ENCODE measurements at places on chromosomes 3 and 15.

GRCh38 chr3:32113981-32114545 lies 7.6 kb downstream of the GPD1L start:
- DNase-seq = no peak

DNA sequence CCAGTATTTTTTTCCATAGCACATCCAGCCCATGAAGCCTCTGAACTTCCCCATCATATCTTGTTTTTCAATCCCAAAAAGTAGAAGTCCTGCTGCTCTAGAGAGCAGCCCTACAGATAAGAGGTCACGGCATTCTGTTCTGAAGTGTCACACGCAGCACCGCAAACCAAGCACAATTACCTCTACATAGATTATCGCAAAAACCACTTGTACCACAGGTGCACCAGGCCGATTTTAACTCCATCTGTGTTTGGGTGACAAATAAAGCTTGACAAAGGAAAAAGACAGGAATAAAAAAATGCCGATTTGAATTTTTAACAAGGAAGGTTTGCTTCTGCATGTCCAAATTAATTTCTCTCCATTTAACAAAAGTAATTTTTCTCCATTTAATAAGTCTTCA lies 113.7 kb downstream of the MYO5A start:
- no peak for DNase-seq

- DNase-seq = no peak
Observed at GRCh38 chr15:64045101-64045435, 1.2 kb downstream of the DAPK2 start.

GRCh38 chr3:46252980-46253379 lies 10.7 kb downstream of the CCR3 start:
- DNase-seq = no peak

DNA sequence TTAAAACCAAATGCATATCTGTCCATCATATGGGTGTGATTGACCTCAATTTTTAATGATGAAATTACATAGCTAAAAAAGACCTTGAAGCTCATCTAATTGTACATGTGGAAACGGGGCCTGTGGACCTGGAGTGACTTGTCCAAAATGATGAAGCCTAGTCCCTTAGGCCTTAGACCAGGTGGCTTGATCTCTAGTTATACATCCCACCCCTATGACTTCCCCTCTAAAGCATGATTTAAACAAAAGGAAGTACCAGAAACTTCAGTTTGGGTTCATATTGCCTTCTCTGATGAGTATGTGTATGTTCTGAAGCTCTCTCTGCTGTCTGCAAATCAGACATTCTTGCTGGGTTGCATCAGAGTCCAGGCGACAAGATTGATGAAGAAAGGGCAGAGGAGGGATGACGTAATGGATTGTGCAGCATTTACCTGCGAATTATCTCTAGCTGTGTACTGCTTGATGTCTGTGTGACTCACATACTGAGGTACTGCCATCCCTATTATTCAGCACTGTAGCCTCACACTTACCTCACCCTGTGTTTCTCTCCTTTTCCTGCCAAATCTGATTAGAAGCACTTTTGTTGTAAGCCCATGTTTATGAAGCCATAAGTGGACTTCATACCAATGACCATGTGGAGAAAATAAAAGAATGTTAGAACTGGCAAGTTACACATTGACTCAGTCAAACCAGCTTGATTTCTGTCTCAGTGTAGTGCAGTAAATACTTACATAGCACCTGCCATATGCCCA lies 111.5 kb downstream of the FILIP1L start:
- DNase-seq = no peak

DNA sequence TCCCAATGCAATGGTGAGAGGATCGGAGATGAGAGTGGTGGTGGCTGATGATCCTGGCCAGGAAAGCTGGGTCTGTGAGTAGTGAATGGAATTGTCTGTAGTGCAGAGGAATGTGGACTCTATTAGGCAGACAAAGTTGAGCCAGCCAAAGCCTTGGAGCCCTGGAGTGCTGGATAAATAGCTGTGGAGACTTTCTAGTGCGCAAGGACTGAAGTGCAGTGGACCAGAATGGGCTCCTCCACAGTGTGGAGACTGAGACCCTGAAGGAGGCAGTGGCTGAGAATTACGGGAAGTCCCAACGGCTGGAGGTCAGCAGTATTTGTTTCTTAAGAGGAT lies 874 bp downstream of the ZNF662 start:
- no peak for DNase-seq

DNA sequence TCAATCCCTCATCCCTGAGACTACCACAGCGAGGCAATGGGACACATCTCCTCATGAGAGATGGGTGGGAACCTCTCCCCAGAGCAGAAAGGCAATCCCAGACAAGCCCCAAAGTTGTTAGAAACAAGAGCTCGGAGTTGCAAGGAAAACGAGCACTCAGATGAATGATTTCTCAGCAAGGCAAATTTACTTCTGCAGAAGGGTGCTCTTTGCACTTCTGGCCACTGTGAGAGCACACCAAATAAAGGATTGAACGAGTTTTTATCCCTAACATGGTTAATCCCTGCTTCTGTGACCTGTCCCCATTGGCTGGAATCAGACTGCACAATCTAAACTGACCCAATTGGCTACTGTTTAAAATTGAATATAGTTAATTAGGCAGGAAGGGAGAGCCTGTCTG lies 339.1 kb upstream of the POU1F1 start:
- no peak for DNase-seq

- DNase-seq = no peak
Observed at GRCh38 chr3:172159962-172160538, 120.7 kb downstream of the FNDC3B start.

- no peak for DNase-seq
Observed at GRCh38 chr3:60298141-60298540, 953.1 kb downstream of the FHIT start.

- DNase-seq = no peak
Observed at GRCh38 chr15:78350058-78350457, 9.9 kb downstream of the CRABP1 start.

DNA sequence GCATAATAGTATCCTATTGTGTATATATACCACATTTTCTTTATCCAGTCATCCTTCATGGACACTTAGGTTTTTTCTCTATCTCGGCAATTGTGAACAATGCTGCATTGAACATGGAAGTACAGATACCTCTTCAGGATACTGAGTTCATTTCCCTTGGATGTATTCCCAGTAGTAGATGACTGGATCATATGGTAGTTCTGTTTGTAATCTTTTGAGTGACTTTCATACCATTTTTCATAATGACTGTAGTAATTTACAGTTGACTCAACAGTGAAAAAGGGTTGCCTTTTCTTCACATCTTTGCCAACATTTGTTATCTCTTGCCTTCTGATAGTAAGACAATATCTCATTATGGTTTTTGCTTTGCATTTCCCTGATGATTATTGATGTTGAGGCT lies 21.8 kb downstream of the MYH15 start:
- DNase-seq = no peak

GRCh38 chr3:157077565-157077991 lies 82.4 kb downstream of the CCNL1 start:
- DNase-seq = no peak

DNA sequence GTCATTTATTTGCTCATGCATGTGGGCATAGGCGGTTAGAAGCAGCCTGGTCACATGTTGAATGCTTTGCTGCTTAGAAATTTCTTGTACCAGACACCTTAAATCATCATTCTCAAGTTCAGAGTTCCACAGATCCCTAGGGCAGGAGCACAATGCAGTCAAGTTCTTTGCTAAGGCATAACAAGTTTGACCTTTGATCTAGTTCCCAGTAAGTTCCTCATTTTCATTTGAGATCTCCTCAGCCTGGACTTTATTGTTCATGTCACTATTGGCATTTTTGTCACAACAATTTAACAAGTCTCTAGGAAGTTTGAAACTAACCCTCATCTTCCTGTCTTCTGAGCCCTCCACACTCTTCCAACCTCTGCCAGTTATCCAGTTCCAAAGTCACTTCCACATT lies 22.8 kb downstream of the HGD start:
- no peak for DNase-seq

GRCh38 chr3:69207031-69207430 lies 84.6 kb upstream of the LMOD3 start:
- no peak for DNase-seq

DNA sequence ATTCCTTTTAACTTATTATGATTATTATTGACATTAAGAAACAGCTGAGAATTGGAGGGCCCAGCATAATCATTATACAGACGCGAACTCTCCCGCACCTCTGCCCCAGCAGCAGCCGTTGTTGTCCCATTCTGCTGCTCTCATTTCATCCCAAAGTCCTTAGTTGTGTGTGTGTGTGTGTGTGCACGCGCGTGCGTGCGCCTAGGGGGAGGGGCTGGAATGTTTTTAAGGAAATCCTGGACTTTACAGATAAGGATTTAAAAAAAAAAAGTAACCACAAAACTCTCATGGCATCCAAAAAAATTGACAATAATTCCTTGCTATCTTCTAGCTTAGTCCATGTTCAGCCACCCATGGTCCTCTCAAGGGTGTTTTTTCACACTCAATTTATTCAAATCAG lies 134.2 kb downstream of the WNT7A start:
- DNase-seq = no peak

DNA sequence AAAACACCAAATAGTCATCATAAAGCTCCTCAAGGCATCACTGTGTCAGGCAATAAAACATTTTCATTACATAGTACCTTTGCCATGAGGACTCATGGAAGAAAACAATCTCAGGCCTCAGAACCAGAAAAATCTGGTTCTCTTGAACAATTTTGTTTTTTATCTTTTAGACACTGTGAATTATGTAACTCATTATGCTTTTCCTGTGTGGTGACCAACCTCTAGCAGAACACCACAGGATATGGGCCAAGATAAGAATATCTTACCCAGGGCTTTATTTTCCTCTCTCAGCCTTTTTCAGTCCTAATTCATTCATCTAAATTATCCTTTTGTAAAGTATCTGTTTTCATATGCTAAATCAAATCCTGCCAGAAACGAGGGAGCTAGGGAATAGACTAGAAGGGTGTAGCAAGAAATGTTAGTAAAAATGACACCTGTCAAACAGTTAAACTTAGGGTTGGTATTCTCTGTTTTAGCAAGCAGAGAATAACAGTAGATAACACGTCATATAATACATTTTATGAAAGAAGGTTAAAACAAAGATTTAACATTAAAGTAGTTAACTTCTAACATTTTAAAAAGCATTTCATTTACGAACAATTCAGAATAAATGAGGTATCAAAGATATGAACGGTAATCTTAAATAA lies 111.1 kb downstream of the FBXL22 start:
- DNase-seq = no peak

DNA sequence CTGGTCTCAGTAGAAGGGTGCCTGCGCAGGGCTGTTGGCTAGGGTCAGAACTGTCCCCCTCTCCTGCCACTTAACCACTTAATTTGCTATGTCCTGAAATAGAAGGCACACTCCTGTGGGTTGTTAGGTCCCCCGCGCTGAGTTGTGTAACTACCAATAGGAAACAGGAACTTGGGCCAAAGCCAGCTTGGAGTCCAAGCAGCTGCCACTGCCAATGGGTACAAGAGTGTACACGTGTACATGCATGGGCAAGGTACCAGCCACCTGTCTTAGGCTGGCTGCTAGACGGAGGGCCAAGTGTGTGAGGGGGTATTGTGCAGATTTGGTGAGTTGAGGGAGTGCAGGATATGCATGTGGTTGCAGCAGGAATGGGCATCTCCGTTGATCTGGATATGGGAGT lies 29.7 kb upstream of the POLG start:
- DNase-seq = no peak

DNA sequence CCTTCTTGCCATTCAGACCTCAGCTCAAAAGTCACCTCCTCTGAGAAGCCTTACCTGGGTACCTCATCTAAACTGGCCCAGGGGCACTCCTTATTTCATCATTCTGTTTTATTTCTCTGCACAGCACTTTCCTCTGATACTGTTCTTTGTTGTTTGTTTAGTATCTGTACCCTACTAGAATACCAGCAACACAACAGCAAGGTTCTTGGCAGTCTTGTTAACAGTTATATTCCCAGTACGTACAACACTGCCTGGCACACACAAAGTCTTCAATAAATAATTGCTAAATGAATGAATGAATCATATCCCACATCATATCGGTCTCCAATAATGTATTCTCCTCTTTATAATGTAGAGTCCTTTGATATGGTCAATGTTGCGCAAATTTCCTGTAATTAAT lies 188.1 kb downstream of the FOXP1 start:
- no peak for DNase-seq

- DNase-seq = no peak
Observed at GRCh38 chr15:91072161-91072560, 27.9 kb upstream of the SV2B start.

GRCh38 chr3:159340877-159341500 lies 539.1 kb downstream of the MFSD1 start:
- DNase-seq = no peak

DNA sequence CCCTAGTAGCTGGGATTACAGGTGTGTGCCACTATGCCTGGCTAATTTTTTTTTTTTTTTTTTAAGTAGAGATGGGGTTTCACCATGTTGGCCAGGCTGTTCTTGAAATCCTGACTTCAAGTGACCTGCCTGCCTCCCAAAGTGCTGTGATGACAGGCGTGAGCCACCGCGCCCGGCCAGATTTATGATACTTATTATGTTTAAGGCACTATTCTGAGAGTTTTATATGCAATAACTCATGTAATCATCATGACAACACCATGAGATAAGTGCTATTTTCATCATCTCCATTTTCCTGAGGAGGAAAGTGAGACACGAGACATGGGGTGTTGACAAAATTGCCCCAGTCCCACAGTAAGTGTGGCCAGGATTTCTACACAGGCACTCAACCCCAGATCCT lies 366.4 kb upstream of the TRIM42 start:
- no peak for DNase-seq

DNA sequence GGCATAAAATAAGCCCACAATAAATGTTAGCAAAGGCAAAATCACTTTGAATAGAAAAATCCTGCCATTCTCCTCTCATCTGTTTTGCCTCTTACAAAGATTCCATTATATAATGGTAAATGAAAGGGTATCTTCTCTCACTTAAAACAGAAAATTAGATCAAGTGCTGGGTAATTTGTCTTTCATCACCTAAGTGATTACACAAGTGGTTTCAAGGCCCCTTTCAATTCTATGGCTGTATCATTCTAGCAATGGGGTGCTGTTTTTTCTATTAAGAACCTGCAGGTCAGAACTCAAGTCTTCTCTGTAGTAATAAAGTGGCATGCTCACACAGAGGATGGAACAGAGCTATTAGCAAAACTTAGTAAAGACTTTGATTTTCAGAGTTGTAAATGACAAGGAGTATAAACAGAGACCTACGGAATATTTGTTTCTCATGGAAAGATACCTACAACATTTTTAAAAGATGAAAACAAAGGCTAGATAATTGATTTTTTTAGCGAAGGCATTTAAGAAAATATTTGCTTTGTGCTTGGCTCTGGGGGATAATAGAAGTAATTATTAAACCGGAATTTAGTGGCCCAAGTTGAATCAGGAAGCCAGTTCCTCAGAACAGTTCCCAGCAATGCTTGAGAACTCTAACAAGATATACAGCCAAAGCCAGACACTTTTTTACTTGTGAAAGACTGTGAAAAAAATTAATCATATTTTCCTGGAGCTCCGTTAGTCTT lies 137.4 kb downstream of the CMSS1 start:
- DNase-seq = no peak

DNA sequence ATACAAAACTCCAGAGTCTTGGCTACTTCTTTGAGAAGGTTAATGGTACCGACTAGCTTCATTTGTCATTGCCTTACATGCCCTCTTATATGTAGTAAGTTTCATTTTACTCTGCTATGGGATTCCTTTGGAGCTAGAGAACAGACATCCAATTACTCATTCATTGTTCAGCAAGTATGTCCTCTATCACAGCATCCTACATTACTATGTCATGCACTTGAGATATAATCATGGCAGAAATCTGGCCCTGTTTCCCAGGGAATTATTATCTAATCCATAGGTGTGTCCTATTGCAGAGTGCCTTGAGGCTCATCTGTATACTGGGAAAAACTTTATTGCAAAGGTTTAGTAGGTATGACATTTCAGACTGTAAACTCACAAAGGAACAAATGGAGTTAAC lies 333.1 kb upstream of the NECTIN3 start:
- no peak for DNase-seq

Measured in KG1 (cell line).